NT2/D1 (cell line): ENCODE measurements at places on chromosomes 12 and 14.

DNA sequence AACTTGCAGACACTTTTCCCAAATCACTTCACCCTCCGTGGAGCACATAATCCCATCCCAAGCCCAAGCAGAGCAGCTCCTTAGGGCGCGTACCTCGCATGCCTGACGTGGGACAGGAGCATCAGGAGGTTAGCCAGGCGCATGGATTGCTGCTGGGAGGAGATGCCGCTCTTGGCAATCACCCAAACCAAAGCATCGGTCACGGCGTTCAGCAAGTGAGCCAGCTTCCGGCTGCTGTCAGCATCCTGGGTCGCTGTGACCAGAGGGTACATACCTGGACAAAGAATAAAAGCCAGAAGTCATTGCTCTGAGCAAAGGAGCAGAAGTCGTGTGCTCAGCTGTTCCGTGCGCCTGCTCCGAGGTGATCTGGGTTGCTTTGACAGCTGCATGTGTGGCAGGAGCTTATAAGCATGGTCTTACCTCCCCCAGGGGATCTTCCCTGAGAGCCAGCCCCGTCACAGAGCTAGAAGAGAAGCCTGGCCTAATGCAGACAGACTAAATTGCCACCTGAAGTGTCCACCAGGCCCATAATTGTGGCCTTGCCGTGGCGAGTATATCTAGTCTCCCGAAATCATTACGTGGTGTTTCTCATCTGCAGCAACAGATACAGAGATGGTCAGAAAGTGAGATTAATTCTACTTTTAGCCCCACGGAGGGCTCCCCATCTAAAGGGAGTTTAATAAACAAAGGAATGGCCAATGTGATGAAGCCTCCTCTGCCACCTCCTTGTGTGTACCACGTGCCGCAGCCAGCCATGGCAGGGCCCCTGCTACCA is 59.1 kb downstream of the ESR2 start:
- DNase-seq: no peak

DNA sequence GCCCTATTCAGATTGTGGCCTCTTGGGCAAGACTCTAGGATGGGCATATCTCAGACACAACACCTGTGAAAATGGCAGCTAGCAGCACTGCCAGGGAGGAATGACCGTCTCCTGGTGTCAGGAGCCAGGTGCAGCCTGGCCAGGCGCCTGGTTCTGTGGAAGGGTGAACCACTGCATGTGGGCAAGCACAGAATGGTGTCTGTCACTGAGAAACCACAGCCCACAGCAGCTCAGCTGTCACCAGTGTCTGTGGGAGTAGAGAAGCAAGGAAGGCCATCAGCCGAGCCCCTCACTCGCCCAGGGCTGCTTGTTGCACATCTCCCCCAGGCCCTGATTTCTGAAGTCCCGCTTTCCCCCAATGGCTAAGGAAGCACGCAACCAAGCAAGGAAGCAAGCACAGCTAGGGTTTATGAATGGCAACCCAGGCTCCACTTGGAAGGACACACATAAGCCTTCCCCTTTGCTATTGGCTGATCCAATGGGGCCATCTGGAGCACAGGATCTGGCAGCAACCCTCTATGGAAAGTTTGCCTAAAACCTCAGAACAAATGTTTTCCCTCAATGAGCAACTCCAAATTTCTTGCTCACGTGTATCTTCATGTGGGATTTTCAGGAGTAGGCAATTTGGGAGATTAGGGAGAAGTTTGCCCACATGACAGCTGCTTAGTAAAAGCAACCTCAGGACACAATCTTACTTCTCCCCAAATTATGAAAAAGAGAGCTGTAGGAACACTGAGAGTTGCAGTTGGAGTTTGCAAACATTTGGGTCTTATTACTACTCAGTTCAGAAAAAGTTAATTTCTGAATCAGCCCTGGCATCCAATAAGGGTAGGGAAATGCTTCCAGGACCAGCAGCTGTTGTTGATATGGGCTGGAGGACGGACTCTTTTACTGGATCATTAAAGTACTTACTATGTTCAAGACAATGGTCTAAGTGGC is 44.7 kb downstream of the GPHB5 start:
- DNase-seq: no peak

DNA sequence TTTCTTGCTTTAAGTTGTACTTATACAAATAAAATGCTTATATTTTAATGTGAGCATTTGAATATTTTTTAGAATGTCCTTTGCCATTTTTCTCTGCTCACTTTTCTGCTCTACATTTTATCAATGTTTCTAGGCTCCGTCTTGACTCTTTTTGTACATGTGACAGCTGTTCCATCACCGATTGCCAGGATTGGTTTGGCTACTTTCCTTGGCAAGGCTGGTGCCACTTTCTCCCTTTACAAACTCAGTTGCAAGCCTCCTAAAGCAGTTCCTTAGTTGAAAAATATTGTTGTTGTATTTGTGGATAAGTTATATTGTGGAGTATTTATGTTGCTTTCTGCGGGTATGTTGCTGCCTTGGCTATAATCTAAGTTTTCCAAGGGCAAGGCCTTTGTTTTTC is 63.4 kb downstream of the DACT1 start:
- no peak for DNase-seq

- DNase-seq: no peak
Measured at GRCh38 chr12:131907379-131908091, 13.1 kb downstream of the ULK1 start.

- DNase-seq: no peak
Measured at GRCh38 chr14:99595524-99595923, 8.5 kb downstream of the CCDC85C start.

GRCh38 chr12:103524238-103524875 is 28.6 kb upstream of the C12orf42 start:
- DNase-seq: no peak
